ENCODE measurements at places on chromosomes 6 and 20.

GRCh38 chr20:62028384-62028783 lies 37.3 kb downstream of the TAF4 start:
- DNase-seq, result no peak

DNA sequence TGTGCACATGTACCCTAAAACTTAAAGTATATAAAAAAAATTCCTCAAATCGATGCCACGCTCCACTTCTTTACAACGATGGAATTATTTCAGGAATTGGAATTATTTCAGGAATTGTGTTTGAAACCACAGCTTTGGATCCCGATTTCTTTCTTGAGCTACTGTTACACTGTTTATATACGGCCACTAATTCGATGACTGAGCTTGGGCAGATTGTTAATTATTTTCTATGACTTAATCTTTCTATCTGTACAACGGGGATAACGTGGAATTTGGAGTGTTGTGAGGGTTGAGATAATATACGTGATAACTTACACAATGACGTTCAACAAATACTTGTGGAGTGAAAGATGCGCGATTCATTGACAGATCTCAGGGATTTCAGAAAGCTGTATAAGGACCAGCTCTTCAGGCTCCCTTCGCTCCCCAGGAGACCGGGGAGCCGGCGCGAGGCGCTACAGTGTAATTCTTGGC lies 171.3 kb downstream of the SLC16A10 start:
- DNase-seq, result no peak

- no peak for DNase-seq
These were observed 291.4 kb upstream of the QKI start for GRCh38 chr6:163123098-163123497.

DNA sequence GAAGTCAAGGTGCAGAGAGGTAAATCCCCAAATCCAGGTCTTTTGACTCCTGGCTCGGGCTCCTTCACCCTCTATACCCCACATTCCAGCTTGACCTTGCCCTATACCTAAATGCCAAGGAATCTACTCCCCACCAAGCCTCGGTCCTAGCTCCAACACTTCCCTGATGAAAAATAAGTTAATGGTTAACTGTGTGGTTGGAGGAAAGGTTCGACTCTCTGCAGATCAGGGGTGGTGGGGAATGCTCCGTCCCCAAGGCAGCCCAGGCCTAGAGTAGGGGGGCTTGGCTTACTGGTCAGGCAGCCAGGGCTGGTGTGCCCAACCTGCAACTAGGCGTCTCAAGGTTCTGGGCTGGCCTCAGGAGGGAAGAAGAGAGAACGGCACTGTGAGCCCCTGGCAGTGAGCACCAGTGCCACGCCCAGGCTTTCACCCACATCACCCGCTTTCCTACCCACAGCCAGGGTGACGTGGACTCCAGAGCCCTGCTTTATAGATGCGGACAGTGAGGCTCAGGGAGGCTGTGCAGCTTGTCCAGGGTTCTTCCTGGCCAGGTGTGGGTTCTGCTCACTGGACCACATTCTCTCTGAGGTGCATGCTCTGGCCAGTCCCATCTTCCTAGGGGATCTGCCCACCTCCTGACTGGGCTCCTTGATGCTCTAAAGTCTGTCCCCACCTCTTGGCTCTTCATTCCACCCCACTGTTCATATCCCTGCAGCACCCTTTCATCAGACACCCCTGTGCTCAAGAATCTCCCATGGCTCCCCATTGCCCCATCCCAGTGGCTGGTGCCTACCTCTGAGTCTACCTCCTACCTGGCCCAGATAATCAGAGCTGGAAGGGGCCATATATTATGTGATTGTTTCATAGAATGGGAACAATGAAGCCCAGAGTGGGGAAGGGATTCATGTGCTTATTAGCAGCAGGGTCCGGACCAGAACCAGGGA lies 8.2 kb downstream of the SPDEF start:
- no peak for DNase-seq

DNA sequence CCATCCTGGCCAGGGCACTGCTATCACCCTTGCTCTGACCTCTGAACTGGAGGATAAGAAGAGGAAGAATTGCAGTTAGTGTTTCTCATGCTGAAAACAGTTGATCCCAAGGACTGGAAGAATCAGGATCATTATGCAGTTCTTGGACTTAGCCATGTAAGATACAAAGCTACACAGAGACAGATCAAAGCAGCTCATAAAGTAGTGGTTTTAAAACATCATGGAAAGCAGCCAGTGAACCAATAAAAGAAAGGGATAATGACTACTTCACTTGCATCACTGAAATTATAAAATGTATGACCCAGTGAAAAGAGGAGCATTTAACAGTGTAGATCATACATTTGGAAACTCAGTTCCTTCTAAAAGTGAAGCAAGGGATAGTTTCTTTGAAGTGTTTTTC lies 47.7 kb downstream of the DNAH8 start:
- no peak for DNase-seq

- DNase-seq, result peak; percentile 67
These were observed 66.7 kb upstream of the TOP1 start for GRCh38 chr20:40961686-40962640.

- no peak for DNase-seq
These were observed 45.6 kb downstream of the EDN1 start for GRCh38 chr6:12335717-12336116.

- DNase-seq, result peak; percentile 5
These were observed 36.7 kb downstream of the F13A1 start for GRCh38 chr6:6283746-6284145.

DNA sequence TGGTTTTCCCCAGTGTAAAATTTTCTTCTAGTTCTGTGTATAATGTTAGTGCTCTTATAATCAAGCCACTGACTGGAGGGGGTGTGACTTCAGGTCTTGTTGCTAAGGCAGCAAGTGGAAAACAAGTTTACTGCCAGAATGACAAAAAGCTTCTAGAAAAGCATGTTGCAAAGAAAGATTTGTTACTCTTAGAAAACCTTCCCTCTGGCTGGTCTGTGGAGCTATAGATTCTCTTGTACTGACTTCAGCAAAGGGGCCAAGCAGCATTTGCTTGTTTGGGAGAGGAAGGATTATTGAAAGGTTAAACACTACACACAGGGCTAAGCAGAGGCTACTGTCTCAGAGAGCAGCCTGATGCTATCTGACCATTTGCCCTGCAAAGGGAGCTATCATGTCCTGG lies 288.8 kb downstream of the BTBD9 start:
- no peak for DNase-seq

- no peak for DNase-seq
These were observed 96.2 kb upstream of the HMGN3 start for GRCh38 chr6:79330704-79331103.
